ENCODE measurements at places on chromosomes 11 and 22.

GRCh38 chr11:7081441-7081840 lies 7.4 kb upstream of the RBMXL2 start:
- DNase-seq: no peak

- no peak for DNase-seq
Observed at GRCh38 chr11:116422956-116423600, 349.7 kb downstream of the BUD13 start.

DNA sequence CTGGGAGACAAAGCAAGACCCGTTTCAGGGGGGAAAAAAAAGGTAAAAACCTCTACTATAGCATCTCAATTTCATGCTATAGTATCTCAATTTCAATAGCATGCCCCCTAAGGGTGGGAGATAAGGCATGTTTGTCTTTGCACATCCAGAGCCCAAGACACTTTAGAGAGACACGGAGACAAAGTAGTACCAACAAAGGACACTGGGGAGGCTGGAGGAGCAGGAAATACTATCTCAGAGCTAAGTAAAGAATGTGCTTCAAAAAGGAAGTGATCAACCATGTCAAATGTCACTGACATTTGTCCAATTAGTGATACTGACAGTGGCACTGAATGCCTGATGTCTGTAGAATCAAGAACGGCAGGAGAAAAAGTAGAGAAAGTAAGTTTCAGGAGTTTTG lies 68.6 kb downstream of the RRAS2 start:
- no peak for DNase-seq

DNA sequence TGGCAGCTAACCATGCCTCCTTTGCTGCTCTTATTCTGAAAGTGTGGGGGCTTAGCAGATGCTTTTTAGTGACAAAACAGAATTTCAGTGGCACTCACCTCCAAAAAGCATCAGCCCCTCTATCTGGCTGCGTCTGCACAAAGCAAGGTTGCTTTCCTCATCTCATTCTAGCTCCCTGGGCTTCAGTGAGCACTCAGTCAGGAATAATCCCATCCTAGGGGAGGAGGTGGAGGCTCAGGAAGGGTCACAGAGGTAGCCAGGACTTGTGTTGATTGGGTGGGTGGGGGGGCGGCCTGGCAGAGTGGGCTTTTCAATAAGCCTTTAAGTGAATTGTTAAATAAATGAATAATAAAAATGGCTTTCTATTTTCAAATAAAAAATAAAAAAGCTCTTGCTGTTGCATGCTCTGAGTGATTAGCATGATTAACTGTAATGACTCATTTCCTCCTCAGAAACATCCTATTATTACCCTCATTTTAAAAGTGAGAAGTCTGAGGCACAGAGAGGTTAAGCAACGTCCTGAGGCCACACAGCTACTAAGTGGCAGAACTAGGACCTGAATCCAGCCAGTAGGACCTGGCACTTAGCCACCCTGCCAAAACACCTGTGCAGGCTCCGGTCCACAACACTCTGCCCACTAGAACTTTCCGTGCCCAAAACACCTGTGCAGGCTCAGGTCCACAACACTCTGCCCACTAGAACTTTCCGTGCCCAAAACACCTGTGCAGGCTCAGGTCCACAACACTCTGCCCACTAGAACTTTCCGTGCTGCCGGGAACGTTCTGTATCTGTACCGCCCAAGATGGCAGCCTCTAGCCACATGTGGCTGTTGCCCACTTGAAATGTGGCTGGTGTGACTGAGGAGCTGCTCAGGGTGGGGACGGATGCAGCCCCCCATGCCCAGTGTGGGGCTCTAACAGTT lies 5.5 kb downstream of the B3GAT1 start:
- DNase-seq: no peak

DNA sequence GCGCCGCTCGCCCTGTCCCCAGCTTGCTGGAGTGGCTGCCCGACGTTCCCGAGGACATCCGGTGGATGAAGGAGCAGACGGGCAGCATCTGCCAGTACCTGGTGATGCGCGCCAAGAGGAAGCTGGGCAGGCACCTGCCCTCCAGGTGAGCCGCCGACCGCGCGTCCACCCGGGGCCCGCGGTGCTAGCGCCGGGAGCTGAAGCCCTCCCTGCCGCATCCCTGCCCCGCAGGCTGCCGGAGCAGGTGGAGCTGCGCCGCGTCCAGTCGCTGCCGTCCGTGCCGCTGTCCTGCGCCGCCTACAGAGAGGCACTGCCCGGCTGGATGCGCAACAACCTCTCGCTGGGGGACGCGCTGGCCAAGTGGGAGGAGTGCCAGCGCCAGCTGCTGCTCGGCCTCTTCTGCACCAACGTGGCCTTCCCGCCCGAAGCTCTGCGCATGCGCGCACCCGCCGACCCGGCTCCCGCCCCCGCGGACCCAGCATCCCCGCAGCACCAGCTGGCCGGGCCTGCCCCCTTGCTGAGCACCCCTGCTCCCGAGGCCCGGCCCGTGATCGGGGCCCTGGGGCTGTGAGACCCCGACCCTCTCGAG lies 3.3 kb upstream of the CRACR2B start:
- no peak for DNase-seq

GRCh38 chr22:32208681-32209080 lies 3.8 kb upstream of the RFPL2 start:
- DNase-seq: no peak

DNA sequence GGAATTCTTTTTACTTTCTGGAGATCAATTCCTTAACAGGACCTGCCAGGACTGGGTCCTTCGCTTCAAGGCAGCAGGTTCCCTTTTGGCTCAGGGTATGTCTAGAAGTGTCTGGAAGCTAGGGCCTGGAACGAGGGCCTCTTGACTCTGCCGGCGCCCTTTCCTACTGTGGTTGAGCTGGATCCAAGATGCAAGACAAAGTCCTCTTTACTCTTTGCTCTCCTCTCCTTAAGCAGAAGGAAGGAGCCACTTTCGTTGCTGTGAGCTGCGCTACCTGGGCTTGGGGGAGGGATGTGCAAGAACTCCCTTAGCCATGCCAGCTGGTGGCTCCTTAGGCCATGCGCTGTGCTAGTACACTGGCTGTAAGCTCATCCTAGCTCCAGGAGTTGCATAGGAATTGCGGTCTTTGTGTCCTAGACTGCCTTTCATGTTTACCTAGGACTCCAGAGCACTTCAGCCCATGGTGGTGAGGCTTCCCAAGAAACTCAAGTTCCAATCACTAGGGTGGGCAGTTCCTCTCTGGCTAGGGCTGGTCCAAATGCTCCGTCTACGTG lies 18.1 kb downstream of the GLB1L2 start:
- DNase-seq: no peak

DNA sequence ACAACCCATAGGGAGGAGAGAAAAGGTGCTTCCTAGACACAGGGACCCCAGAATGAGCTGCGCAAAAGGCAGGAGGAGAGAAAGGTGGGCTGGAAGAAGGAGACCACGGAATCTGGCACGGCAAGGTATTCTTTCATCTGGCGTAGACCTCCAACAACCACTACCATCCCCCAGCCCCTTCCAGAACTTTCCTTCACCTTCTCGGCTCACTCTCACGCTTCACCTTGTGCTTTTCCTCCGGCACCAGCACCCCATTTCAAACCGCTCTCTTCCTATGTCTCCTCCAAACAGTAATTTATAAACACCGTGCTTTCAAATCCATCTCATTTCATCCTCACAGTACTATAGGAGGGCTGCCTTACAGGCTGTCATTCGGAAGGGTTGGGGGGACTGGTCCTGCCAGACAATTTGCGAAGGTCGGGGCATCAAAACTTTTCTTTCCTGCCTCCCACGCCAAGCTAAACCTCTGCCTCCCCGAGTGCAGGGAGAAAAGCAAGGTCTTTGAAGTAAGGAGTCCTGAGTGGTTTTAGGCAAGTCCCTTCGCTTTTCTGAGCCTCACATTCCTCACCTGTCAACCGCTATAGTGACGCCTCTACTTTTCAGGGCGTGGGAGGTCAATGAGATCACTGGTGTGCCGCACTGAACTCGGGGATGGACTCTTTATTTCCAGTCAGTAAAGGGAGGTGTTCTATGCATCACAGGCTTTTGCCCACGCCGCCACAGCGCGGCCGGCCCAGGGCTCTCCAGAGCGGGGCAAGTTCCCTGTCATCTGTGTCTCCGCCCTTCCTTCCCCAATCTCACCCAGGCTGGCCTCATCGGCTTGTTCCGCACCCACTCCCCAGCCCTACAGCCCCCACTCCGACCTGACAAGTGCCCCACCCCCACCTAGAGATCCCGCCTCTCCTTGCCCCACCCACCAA lies 800 bp downstream of the KCTD21 start:
- peak; percentile 48 for DNase-seq

DNA sequence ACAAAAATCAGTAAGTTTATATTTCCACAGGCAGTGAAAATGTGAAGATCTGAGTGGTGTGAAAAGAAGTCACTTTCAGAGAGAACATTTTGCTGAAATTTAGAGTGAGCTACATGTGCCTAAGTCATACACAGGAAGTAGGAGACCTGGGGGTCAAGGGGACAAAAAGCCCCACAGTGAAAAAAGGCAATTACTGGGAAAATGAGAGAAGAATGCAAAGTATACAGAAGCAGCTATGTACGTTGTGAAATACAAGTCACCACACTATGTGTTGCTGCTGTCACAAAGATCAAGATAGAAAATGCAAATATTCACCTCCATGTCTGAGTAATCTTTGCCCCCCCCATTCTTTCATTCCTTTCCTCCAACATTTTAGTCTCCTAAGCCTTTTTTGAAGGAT lies 21.6 kb upstream of the SESN3 start:
- DNase-seq: no peak

- DNase-seq: no peak
Observed at GRCh38 chr11:14079011-14079410, 116.5 kb downstream of the SPON1 start.

DNA sequence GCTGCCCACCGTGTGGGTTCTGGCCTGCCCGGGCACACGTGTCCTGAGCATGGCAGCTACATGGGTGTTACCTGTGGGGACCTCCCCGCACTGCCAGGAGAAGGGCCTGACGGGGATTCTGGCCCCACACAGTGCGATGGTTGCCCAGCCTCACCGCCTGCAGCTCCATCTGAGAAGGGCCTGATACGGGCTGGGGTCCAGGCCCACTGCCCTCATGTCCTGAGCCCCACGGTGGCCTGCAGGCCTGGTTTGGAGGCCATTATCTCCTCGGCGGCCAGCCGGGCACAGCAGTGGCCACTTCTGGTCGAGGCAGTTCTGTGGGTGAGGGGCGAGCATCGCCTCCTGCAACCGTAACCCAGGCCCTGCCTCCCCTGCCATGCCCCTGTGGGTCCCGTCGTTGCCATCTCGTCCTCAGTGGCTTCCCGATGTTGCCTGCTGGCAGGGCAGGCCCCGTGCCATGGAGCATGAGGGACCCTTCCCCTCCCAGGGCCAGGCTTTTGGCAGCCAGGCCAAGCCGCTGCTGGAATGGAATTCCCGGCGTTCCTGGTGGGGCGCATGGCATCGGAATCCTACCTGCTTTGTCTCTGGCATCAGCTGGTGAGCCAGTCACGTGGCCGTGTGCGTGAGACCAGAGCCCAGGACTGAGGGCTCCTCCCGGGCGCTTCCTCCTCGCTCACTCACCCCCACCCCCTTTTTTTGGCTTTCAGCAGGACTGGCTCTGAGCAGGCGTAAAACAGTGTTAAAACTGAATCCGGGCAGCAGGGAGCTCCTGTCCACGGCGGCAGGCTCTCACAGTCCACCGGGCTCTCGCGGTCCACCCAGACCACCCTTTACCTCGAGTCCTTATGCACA lies 71.9 kb upstream of the PPARA start:
- DNase-seq: no peak

- DNase-seq: no peak
Observed at GRCh38 chr11:10941871-10942270, 84.0 kb upstream of the ZBED5 start.

GRCh38 chr11:102263379-102264003 lies 53.8 kb upstream of the BIRC3 start:
- DNase-seq: no peak

GRCh38 chr11:75560644-75561043 lies 1.4 kb upstream of the SERPINH1 start:
- no peak for DNase-seq

DNA sequence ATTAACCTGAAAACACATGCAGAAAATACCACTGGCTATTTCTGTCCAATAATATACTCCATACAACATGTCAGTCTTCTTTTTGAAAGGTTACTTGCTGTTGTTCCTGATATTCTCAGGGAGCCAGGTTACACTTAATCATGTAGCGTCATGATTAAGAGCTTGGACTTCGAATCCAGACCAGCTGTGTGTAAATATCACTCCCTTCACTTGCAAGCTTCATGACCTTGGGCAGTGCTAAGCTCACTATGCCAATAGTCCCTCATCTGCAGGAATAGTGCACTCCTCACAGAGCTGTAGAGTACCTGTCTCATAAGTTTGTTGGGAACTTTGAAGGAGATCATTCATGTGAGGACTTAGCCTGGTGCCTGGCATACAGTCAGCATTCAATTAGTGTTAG lies 1.9 kb downstream of the HTR3B start:
- DNase-seq: no peak

DNA sequence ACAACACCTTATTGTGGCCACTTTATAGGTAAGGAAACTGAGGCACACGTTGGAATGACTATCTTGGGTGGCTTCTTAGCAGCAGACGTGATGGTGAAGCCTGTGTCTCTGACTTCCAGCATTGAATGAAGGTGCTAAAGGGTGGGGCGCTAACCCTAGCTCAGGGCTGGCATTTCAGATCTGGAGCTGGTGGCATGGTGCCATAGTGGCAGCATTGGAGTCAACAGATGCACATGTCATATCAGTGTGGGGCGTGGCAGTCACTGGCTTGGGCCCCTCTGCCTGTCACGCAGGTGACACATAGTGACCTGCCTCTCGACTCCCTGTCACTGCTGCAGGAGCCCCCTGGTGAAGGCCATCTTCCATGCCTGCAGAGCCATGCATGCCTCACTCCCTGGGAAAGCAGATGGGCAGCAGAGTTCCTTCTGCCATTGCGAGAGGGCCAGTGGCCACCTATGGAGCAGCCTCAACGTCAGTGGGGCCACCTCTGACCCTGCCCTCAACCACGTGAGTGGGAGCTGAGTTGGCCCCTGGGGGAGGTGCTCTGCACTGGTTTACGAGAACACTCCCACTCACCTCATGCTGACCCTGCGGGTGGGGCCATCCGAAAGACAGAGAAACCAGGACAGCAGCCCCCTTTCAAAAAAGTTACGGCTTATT lies 14.8 kb downstream of the SHISA8 start:
- no peak for DNase-seq

Measured in putamen (tissue), 1 donor.